Right lung (tissue), 10 donors: ENCODE measurements at places on chromosomes 1 and 21. TPM values are rescaled to one million over a fixed set of nuclear protein-coding genes. Genes with fewer than 3 reads are reported as not detected.

Gene PTCH2
- 9.7 TPM for polyA plus RNA-seq

Gene PSEN2
- 17.9 TPM for polyA plus RNA-seq

Gene SLAMF1
- polyA plus RNA-seq: 0.06 TPM

Gene PLPPR4
- polyA plus RNA-seq: 24.6 TPM

Gene YRDC
- polyA plus RNA-seq: 11.0 TPM

- no peak for DNase-seq
These were observed 41.1 kb downstream of the CD58 start for GRCh38 chr1:116529681-116530080.

DNA sequence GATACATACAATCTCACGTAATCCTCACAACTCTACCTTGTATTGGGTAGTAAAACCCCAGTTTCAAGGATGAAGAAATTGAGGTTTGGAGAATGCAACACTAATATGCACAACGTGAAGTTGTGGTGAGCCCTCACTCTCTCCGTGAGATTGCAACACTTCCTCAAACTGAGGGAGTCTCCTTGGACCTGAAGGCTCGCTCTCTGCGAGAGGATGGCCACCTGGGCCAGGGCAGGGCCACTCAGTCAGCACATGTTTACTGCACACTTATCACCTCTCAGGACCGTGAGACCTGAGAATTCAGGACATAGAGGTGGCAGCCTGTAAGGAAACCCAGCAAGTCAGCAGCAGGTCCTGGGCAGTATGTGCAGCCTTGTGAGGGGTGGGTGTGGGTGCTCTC is 8.7 kb downstream of the SH3BP5L start:
- no peak for DNase-seq
